ENCODE measurements at places on chromosomes 7 and 10.

DNA sequence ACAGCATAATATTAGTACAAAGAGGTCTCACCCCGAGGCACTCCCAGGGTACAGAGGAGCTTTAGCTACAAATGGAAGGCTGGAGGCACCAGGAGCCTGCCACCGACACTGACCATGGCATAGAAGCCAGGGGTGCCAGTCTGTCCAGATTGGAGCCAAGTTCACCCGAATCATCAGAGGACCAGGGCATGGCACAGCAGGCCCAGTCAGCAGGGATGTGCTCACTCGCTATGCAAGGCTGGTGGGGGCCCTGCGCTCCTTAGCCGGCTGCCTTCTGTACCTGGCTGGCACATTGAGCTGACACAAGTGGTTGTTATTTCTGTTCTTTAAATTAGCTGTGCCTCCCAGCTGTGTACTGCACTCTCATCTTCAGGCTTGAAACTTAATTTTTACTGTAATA is 149.3 kb downstream of the TCERG1L start:
- no peak for DNase-seq

GRCh38 chr7:139618482-139619366 is 95.2 kb downstream of the CLEC2L start:
- peak; percentile 47 for DNase-seq

DNA sequence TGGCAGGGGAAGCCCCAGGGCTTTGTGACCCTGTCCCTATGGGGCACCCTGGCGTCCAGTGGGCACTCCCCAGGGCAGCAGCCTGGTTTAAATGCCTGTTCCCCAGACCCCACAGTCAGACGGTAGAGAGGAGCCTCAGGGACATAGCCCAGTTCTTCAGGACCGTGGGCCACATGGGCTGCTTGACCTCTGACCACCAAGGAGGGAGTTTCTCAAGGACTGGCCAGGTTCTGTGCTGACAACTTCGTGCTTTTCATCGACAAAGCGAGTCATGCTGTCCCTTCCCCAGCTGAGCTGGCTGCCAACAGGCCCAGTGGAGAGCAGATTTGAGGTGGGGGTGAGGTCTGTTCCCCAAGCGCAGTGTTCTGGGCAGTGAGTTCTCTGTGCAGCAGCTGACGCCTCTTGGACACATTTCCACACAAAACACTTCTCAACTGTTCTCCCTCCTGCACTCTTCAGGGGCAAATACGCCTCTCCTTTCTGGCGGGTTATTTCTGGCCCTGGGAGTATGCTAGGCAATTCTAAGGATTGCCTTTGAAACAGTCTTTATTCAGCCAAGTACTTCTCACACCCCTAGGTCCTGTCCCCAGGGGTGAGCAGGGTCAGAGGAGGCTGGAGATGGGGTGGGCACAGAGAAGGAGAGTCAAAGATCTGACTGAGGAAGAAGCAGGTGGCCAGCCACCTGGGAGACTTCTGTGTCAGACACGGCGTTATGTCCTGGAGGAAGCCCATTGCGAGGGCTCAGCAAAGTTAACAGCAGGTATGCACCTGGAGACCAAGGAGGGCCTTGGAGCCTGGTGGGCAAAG is 57.3 kb upstream of the CAMK2B start:
- DNase-seq: peak; percentile 63

GRCh38 chr7:37273891-37274290 is 174.8 kb downstream of the ELMO1 start:
- DNase-seq: peak; percentile 31

- no peak for DNase-seq
Observed at GRCh38 chr10:91587710-91588638, 44.9 kb downstream of the PPP1R3C start.

- no peak for DNase-seq
Observed at GRCh38 chr7:142389544-142389943, 131.7 kb upstream of the PRSS58 start.

DNA sequence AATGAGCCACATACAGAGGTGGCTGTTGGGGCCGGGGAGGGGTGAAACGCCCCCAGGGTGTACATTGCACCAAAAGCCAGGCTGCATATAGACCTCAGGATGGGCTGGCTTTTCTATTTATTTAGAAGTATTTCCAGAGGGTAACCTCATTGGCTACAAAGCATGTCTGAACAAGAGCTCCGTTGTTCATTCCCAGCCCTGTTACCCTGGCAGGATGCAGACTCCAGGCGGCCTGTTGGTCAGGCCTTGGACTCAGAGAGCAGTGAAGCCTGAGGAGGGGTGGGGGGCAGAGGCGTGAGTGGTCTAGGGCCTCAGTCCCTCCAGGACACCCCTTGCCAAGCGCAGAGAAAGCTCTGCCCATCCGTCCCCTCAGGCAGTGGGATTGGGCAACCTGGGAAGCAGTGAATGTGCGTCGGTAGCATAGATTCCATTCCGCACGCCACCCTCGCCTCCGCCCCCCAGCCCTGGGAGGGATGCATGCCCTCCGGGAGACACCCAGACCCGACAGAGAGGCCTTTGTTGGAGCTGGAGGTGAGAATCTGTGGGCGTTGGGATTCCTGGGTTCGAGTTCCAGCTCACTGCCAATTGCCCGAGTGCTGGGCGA is 41.9 kb downstream of the TCF7L2 start:
- DNase-seq: peak; percentile 64

DNA sequence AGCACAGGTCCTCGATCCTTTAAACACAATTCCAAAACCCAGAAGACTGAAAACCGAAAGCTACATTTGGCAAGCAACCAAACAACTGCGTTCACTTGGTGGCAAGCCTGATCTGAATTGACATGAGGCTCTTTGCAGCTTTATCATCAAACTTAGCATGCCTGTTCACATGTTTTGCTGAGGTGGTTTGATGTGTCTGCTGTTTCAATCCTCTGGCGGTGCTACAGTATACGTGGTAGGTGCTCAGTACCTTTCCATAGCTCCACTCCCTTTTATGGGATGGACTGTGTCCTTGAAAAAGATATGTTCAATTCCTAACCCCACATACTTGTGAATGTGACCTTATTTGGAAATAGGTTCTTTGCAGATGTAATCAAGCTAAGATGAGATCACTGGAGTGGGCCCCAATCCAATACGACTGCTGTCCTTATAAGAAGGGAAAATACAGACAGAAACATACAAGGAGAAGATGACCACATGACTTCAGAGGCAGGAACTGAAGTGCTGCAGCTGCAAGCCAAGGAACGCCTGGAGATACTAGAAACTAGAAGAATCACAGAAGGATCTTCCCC is 33.4 kb downstream of the CCDC6 start:
- DNase-seq: no peak

DNA sequence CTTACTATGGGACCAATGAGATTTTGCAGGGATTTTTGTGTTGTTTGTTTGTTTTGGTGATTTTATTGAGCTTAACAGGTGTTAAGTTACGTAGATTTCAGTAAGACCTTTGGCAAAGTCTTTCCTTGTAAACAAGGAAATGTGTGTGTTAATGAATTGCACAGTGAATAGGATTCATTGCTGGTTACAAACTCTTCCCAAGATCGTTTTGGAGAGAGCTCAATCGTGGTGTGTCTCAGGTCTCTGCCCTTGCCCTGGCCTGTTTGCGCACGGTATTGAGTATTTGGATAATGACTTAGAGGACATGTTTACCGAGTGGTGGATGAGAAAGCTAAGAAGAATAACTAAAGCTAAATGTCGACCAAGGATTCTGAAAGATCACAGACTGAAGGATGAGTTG is 41.9 kb downstream of the PRPF18 start:
- no peak for DNase-seq

- no peak for DNase-seq
Observed at GRCh38 chr7:56538541-56539429, 422.6 kb upstream of the NUPR2 start.

- no peak for DNase-seq
Observed at GRCh38 chr10:114045136-114046086, 1.7 kb downstream of the ADRB1 start.

DNA sequence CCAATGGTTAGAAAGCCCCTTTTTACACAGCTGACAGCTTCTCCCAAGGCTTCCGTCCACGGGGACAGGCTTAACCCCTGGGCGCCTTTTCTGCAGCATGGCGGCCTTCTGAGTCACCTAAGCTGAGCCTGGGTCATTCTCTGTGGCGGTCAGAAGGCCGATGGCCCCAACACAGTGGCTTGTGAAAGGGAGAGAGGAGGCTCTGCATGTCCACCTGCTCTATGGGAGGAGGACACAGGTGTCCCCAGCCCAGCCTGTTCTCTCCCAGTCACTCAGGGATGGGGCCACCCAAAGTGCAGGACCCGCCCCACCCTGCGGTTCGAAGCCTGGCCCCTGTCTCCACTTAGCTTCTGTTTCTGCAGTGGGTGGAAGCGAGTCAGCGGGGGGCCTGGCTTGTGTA is 20.4 kb upstream of the TTYH3 start:
- no peak for DNase-seq

GRCh38 chr7:138885383-138886147 is 87.6 kb upstream of the ATP6V0A4 start:
- no peak for DNase-seq

DNA sequence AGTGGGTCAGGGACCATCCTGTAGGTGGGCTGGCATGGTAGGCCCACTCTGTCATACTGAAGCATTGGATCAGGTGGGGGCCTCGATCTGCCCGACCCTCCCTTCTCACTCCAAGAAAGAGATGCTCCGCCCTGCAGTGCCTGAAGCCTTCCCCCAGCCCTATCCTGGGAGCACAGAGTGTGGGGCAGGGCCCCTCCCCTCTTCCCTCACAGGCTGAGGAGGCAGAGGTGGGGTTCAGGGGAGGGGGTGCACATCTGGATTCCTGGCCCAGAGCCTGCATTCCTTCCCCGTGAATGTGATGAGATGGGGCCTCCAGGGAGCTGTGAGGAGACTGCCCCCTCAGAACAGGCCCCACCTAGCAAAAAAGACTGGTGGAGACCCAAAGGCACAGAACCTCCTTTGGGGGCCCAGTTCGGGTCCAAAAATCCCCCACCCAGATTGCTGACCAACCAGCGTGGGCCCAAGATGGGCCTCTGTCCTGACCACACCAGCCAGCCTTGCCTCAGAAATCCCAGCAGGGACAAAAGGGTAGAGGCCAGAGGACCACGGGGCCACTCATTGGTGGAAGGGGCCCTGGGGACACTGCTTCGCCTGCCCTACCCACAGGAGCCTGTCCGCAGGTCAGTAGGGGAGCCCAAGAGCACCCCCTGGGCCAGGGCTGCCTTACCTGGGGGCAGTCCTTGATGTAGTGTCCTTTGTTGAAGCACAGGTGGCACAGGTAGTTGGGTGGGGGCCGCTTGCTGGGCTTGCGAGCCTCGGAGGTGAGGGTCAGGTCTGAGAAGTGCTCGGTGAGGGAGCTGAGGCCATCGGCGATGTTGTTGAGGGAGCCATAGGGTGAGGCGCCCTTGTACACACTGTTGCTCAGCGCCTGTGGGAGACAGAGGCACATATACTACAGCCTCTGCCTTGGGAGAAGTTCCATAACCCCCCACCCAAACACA is 13.3 kb downstream of the ZCCHC24 start:
- no peak for DNase-seq

DNA sequence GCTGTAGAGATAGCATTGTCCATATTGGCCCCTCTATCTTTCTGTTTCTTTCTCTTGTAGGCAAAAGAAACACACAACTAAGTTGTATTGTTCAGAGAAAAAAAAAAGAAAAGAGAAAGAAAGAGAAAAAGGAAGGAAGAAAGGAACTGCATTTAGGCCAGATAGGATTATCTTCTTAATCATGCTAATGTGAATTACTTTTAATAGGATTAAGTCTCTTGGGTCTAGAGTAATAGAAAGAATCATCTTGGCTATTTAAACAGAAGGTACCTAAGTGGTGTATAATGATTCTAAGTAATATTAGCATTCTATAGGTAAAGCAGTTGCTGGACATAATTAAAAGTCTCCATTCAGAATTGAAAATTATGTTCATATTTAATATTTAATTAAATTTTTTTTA is 42.2 kb downstream of the GPR85 start:
- no peak for DNase-seq

- DNase-seq: no peak
Observed at GRCh38 chr7:20173828-20174227, 43.4 kb downstream of the MACC1 start.

DNA sequence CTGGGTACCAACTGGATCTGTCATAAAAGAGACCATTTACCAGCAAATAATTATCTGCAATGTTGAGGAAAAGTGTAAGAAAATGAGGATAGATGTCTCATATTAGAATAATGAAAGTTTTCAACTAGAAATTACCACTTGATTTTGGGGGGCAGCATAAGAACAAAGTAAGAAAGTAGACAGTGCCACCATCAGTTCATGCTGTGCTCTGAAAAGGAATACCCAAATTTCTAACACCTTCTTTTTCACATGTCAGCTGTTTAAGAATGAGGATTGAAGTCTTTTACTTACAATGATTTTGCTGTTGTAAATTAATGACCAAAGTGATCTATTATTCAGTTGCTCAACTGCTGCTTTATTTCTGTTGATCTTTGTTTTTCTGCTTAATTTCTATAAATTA is 578.3 kb downstream of the ETV1 start:
- DNase-seq: no peak

GRCh38 chr7:7103343-7104313 is 78.7 kb upstream of the C1GALT1 start:
- DNase-seq: peak; percentile 59
